Activated T-cell treated with anti-CD3 and anti-CD28 coated beads, Interleukin-2, amount 50 U/mL, for 72 hours (primary cell): ENCODE measurements at places on chromosomes 2 and 18. TPM values are rescaled to one million over a fixed set of nuclear protein-coding genes. Genes with fewer than 3 reads are reported as not detected.

GRCh38 chr2:56008661-56009431 lies 85.3 kb upstream of the EFEMP1 start:
- H3K4me1 ChIP-seq = no peaks in the 10 kb centered on the region
- H3K27me3 ChIP-seq = no peaks in the 10 kb centered on the region
- no peak overlapping the region for H3K4me3 ChIP-seq
- H3K36me3 ChIP-seq = no peaks in the 10 kb centered on the region
- H3K27ac ChIP-seq = no peak overlapping the region
- DNase-seq = no peak

GRCh38 chr18:68724021-68724420 lies 9.1 kb upstream of the TMX3 start:
- no peak overlapping the region for H3K27ac ChIP-seq
- peaks cover 33% of the 10 kb centered on the region for H3K4me1 ChIP-seq
- H3K27me3 ChIP-seq = no peaks in the 10 kb centered on the region
- no peak for DNase-seq
- H3K36me3 ChIP-seq = peaks cover 1% of the 10 kb centered on the region

GRCh38 chr2:114461116-114461515 lies 18.7 kb downstream of the DPP10 start:
- no peaks in the 10 kb centered on the region for H3K4me1 ChIP-seq
- no peaks in the 10 kb centered on the region for H3K27me3 ChIP-seq
- DNase-seq = no peak
- H3K27ac ChIP-seq = no peak overlapping the region

The CCBE1 gene
- total RNA-seq = 1.2 TPM
